ENCODE measurements at places on chromosomes 1 and 21. TPM values are rescaled to one million over a fixed set of nuclear protein-coding genes. Genes with fewer than 3 reads are reported as not detected.

The FCRLA gene
- total RNA-seq, result not detected

- DNase-seq, result peak; percentile 46
These were observed 1.6 kb upstream of the KCND3 start for GRCh38 chr1:111990878-111991718.

GRCh38 chr1:63981408-63981773 is 207.6 kb downstream of the ROR1 start:
- peak; percentile 39 for DNase-seq

DNA sequence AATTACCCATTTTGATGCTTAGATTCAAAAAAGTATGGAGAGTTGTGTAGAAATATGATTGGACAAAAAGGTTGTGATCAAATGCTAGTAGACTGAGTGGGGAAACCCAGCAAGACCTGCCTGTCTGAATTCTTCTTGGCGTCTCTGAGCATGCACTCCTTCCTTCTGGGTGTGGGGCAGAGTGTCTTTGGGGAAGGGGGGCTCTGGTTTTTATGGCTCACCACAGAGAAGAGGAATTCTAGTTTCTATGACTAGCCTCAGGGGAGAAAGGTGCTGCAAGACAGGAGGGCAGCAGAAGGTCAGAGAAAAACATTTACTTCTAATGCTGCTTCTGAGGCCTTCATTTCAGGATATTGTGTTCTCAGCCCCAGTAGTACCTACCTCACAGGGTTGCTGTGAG is 33.9 kb upstream of the PIGC start:
- peak; percentile 60 for DNase-seq

GRCh38 chr1:231036416-231036815 is 3.6 kb downstream of the FAM89A start:
- DNase-seq, result no peak

DNA sequence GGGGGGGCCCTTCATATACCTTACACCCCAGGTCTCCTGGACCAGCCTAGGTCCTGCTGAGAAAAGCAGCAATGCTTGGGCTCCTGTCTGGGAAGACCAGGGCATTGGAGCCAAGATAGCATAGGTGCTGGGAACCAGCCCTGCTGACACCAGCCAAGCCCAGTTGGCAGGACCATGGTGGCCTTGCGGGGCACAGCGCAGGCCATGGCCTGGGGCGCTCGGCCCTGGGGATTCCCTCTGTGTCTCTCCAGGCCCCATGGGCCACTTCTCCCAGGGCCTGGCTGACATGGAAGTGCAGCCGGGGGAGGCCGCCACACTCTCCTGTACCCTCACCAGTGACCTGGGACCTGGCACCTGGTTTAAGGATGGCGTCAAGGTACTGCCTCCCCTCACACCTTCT is 23.3 kb downstream of the IGFN1 start:
- no peak for DNase-seq

DNA sequence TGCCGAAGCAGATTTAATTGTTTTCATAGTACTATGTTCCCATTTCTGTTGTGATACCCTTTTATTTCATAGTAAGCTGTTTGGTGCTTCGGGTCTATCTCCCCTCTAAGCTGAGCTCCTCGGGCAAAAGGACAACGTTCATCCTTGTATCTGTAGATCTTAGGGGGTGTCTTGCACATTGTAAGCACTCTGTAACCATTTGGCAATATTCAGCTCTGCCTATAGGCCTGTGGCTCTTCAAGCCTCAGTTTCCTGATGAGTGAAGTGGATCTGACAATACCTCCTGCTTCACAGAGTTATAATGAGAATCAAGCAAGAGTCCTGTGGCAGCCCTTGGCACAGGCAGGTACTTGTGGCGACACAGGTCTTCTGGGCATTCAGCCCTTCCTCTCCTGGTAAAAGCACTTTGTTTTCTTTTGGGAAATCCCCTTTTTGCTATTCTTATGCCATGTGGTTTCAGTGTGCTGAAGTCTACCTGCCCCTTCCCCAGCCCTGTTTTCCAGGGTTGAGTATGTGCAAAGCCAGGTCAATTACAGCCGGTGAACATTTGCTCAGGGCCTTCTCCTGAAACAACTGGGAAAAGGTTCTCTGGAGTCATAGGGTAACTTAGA is 8.5 kb upstream of the EXO1 start:
- no peak for DNase-seq
